Caki2 (cell line): ENCODE measurements at places on chromosomes 7 and 10.

- no peak for DNase-seq
These were observed 60.7 kb downstream of the R3HCC1L start for GRCh38 chr10:98195120-98195519.

DNA sequence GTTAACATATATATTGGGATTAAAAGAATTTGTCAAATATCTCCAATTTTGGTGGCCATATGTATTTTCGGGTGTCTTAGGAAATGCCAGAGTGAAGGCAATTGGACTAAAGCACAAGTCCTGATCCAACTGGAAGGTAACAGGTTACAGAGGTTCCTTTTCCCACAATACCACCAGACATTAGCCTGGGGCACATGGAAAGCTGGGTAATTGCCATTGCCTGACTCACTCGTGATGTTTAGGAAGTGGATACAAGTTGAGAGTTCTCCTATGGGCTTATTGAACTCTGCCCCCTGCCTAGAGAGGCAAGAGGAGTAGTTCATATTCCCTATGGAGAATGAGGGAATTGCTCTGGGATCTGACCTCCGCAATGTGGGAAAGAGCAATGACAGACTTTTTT, 5.7 kb downstream of the DNAH11 start:
- DNase-seq, result no peak

DNA sequence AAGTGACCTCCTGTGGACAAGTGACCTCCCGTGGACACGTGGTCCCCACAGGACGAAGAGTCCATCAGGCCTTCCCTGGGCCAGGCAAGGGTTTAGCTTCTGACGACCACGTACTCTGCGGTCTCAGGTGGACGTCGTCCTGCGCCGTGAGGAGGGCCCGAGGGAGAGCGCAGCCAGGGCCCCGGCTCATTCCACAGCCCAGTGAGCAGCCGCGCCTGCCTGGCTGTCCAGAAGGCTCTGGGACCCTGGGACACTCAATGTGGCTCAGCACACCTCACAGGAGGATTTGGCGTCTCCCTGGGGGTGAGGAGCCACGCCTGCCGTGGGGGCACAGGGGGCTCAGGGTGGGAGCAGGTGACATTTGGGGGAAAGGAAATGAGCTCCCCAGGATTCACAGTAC, 64.4 kb upstream of the CFAP46 start:
- no peak for DNase-seq

DNA sequence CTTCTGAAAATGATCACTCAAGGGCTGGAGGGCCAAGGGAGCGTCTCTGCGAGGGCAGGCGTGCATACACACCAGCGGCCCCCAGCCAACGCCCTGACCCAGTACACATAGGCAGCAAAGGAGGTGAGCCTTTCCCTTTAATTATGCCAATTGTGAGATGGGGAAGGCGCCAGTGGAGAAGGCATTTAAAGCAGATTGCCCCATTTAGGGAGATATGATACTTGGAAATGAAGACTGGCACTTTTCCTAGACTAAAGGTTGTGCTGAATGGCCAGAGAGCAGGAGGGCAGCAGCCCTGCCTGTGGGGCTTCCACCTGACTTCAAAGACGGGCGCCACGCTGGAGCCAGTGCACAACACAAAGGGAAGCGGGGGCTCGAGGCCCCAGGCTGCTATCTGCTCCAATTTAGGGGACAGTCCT, 24.1 kb downstream of the HIPK2 start:
- DNase-seq, result no peak

GRCh38 chr10:71391701-71392100, 5.0 kb upstream of the CDH23 start:
- no peak for DNase-seq
